CD8-positive, alpha-beta T cell (primary cell): ENCODE measurements at places on chromosomes 12 and 14. TPM values are rescaled to one million over a fixed set of nuclear protein-coding genes. Genes with fewer than 3 reads are reported as not detected.

Gene POTEG
- total RNA-seq = not detected

Gene KRT74
- total RNA-seq = not detected

Gene NEMF
- 101 TPM for total RNA-seq

Gene RTL1
- not detected for total RNA-seq

Gene OR4E2
- not detected for total RNA-seq

Gene NYNRIN
- total RNA-seq = 0.06 TPM

Gene PLEKHG7
- not detected for total RNA-seq

Gene CRACR2A
- total RNA-seq = 17.9 TPM

Gene ZNF410
- total RNA-seq = 86.6 TPM

Gene ZFP36L1
- 248 TPM for total RNA-seq

Gene CCND2
- total RNA-seq = 155 TPM

Gene TMPRSS12
- total RNA-seq = not detected

Gene TSHR
- total RNA-seq = not detected

Gene SLCO1B3
- total RNA-seq = not detected

Gene GALNT16
- 0.08 TPM for total RNA-seq

Gene PLEKHG3
- 2.5 TPM for total RNA-seq

Gene ZNF268
- 24.8 TPM for total RNA-seq

Gene MYRFL
- not detected for total RNA-seq

Gene ADAM20
- 0.28 TPM for total RNA-seq

Gene C1RL
- total RNA-seq = 8.0 TPM

Gene PIWIL1
- total RNA-seq = not detected

Gene UTP20
- 12.9 TPM for total RNA-seq

Gene CDK4
- total RNA-seq = 8.5 TPM

Gene KLRC2
- 3.6 TPM for total RNA-seq

Gene PMCH
- total RNA-seq = not detected

Gene MYF6
- not detected for total RNA-seq

Gene GUCY2C
- total RNA-seq = not detected

Gene ITGA7
- total RNA-seq = 1.0 TPM

Gene TROAP
- total RNA-seq = 0.49 TPM

Gene SMCO2
- total RNA-seq = not detected

Gene GAS2L3
- total RNA-seq = not detected

Gene DICER1
- total RNA-seq = 77.1 TPM

Gene IGFBP6
- 1.2 TPM for total RNA-seq

Gene VRTN
- total RNA-seq = not detected

Gene TAS2R8
- not detected for total RNA-seq

Gene SERPINA1
- total RNA-seq = 0.42 TPM

Gene KLRD1
- 12.3 TPM for total RNA-seq

Gene KRT82
- total RNA-seq = not detected

Gene RND1
- 11.9 TPM for total RNA-seq

Gene PKP2
- total RNA-seq = not detected

Gene FOXJ2
- 39.3 TPM for total RNA-seq

Gene MUCL1
- not detected for total RNA-seq

Gene HSPB8
- not detected for total RNA-seq

Gene METTL1
- 14.0 TPM for total RNA-seq

Gene OR9K2
- total RNA-seq = not detected

Gene NRIP2
- total RNA-seq = not detected

Gene LMNTD1
- total RNA-seq = not detected

Gene GYS2
- not detected for total RNA-seq

Gene UNC79
- not detected for total RNA-seq

Gene ANO4
- total RNA-seq = not detected

Gene TMEM229B
- 4.5 TPM for total RNA-seq

Gene IL26
- not detected for total RNA-seq

Gene C12orf54
- total RNA-seq = not detected

Gene NOS1
- not detected for total RNA-seq

Gene SLC10A1
- total RNA-seq = not detected
